ENCODE measurements at places on chromosomes 13 and 19.

- no peak for DNase-seq
Measured at GRCh38 chr13:92459306-92459705, 767.3 kb upstream of the GPC6 start.

DNA sequence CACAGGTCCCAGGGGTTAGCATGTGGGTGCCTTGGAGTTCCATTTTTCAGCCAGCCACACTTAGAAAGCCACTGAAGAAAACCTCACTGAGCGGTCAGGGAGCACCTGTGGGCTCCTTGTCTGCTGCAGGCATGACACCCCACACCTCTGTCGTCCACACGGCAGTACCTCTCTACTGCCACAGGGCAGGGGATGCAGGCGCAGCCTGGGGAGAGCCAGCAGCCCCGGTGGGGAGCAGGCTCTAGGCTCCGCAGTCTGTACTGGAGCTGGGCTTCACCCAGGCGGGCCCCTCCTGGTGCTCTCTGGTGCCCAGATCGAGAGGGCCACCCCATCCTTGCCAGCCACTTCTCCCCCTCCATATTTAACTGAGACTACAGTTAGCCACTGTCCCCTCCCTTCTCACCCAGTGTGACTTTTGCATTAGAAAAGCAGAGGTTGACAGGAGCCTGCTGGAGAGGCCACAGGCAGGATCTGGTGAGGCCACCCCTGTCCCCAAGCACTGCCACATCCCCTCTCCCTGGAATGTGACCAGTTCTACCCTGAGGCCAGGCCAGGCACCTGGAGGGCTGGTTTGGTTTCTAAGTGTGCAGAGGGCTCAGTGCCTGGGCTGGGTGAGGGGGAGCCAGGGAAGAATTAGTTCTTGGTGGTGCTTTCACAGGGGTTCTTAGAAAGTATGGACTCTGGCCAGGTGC, 104.4 kb downstream of the KDM4B start:
- DNase-seq = no peak

GRCh38 chr19:11286312-11286974, 9.5 kb upstream of the TSPAN16 start:
- DNase-seq = no peak

GRCh38 chr19:46977548-46977947, 42.1 kb upstream of the NPAS1 start:
- DNase-seq = no peak

DNA sequence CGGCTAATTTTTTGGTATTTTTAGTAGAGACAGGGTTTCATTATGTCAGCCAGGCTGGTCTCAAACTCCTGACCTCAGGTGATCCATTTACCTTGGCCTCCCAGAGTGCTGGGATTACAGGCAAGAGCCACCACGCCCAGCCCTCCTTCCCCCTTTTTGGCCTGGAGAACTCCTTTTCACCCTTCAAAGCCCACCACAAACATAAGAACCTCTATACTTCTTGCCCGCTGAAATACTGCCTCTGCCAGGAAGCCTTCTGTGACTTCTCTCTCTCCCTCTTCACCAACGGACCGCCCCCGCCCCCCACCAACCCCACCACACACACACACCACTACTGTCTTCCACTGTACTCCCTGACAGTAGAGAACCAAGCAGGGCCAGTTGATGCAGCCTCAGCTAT, 2.5 kb downstream of the ZNF428 start:
- DNase-seq = no peak

- no peak for DNase-seq
Measured at GRCh38 chr13:67275351-67275960, 45.3 kb upstream of the PCDH9 start.
